GM20000 (cell line): ENCODE measurements at places on chromosomes 13 and 19.

DNA sequence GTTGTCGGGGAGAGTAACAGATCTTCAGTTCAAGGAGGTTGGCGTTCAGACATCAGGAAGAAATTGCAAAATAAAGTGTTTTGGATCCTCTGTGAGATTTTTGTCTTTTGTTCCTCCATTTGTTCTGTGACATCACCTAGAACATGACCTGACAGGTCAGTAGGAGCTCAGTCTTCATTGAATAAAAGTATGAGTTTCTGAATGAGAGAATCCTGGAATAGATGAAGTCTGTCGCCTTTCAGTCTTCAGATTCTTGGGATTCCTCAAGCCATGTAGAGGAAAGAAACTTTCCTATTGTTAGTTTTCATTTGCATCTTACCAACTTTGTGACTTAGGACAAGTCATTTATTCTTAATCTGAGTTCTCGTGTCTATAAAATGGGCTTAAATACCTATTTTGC lies 14.4 kb downstream of the ARHGAP35 start:
- no peak for DNase-seq

DNA sequence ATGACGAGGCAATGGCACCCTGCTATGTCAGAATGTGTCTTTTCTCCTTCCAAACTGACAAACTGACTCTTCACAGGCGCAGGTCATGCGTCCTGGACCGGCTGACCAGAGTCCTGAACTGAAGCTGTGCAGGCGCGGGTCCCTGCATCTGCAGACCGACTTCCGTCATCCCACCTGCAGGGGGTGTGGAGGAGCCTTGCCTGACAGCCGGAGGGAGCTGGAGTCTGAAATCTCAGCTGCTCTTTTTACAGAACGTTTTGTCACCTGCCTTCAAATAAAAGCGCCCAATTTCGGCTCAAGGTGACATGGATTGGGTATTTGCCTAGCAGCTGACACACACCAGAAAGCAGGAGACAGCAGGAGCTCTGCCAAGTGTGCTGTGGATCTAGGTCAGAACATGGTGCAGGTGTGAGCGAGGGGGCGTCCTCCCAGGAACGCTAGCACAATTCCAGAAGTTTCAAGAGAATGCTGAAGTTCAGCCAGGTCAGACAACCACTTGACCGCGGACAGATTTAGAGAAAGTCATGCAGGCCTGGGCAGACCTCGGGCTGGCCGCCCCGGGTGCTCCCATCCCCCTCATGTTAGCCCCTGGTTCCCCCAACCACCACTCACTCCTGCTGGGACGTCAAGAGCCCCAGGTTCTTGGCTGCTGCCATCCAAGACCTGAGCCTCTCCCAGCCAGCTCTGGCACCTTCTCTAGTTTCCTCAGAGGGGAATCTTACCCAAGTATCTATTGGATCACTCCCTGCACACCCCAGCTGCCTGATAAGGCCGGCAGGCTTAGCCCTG lies 32.8 kb downstream of the ELL start:
- DNase-seq: no peak

DNA sequence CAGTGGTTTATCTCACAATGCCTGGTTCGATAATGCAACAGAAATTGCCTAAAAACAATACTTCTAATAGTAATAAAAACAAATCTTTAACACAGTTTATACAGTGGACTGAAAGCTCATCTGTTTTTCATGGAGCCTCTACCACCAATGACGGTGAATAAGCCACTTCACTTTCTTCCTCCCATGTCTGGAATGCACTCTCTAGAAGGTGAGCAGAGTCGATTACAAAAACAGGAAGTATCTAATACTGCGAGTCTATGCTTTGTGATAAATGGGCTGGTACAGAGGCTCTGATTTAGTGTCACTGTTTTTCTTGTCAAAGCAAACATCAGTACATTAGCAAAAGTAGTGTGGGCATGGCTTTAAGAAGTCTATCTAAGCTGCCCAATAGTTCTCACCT lies 1348.6 kb upstream of the SLC10A2 start:
- no peak for DNase-seq

DNA sequence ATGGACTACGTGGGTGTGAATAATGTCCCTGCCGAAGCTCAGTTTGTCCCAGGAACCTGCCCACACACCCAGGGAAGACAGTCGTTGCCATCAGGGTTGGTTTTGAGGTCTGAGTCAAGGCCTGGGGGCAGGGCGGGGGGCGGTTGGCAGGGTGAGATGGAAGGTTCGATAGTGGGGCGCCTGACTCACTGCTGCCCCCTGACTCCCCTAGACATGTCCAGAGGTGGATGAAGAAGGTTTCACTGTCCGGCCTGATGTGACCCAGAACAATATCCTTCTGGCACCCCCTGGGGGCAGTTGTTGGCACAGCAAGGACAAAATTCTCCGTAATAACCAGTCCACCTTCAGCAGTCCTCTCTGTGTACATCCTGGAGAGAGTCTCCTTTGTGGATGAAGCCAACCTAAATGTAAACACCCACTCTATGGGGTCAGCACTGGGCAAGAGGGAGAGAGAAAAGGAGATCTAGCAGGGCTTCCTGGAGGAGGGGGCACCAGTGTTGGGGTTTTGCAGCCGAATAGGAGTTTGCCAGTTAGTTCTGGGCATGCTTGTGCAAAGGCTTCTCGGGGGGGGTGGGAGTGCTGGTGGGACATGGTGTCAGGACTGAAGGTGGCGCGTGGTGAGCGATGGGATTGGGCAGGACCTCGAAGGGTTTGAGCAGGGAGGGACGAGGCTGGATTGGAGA lies 19.6 kb upstream of the B3GNT3 start:
- DNase-seq: no peak
